Fibroblast of upper back skin (primary cell): ENCODE measurements at places on chromosomes 1 and 21.

GRCh38 chr1:190540366-190540765 is 62.7 kb upstream of the BRINP3 start:
- DNase-seq, result no peak

GRCh38 chr1:62384276-62385005 is 52.4 kb upstream of the USP1 start:
- DNase-seq, result peak; percentile 97

DNA sequence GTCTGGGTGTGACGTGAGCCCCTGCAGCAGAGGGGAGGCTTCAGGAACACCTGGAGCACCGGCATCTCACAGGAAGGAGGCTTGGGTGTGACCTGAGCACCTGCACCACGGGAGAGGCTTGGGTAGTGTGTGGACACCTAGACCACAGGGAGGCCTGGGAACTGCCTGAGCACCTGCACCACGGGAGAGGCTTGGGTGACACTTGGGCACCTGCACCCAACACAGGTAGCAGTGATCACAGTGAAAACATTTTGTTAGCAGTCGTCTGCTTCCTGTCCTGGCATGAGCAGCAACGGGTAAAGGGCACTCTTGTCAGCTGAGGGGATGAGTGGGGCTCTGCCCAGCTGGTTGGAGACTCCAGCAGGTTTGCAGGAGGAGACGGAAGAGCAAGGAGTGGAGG is 22.4 kb downstream of the LRRC3 start:
- DNase-seq, result no peak

- no peak for DNase-seq
These were observed 16.2 kb upstream of the RGS2 start for GRCh38 chr1:192792628-192793027.

- no peak for DNase-seq
These were observed 406 bp downstream of the KIAA0040 start for GRCh38 chr1:175192111-175192629.

DNA sequence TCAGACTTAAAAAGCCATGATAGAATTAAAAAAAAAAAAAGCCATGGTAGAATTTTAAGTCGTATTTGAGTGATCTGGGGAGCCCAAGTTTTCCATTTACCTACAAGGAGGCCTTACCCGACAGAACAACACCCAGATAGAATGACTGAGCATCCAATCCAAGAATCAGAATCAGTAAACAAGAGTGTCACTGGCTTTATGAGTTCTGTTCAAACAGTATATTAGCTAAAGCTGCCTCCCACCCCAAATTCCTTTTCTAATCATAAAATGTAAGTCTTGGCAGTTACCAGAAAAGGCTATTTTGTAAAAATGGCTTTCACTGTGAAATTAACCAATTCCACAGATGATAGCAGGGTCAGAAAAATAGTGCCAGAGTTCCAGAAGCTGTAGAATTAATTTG is 1.2 kb downstream of the GTF2B start:
- DNase-seq, result no peak

GRCh38 chr1:116003823-116004222 is 27.5 kb downstream of the SLC22A15 start:
- DNase-seq, result no peak

DNA sequence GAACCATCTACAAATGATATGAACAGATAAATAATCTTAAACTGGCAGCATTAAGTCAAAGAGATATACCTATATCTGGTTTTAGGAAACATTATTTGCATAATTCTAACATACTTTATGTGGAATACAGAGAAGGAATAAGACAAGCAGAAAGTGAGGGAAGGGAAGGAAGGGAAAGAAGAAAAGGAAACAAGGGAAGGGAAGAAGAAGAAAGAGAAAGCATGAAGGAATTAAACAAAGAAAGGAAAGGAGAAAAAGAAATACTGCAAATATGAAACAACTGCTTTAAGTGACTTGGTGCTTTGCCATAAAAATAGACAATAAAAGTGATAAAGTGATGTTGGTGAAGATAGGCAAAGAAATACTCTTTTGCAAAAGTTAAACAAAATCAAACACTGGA is 20.1 kb downstream of the SCMH1 start:
- DNase-seq, result no peak

DNA sequence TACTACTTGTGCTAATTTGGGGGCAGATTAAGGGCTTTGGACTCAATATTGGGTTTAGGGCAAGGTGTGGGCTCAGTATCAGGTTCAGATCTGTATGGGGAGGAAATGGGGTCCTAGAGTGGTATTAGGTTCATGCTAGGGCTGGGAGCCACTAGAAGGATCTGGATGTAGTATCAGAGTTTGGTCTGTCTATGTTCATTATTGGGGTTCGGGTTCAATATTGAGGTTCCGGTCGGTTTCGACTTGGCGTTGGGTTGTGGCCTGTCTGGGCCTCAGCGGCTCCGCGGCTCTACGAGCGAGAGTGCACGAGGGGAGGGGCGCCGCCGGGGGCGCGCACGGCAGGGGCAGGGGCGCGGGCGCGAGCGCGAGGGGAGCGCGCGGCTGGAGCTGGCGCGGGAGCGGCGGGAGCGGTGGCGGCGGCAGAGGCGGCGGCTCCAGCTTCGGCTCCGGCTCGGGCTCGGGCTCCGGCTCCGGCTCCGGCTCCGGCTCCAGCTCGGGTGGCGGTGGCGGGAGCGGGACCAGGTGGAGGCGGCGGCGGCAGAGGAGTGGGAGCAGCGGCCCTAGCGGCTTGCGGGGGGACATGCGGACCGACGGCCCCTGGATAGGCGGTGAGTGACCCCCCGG is at the start of gene PTPRF:
Gene PTPRF, plus strand, starts transcription at position 401 of the 624 bp plus-strand sequence. CDS start 14,193 bp downstream, outside the sequence.
- peak; percentile 50 for DNase-seq

DNA sequence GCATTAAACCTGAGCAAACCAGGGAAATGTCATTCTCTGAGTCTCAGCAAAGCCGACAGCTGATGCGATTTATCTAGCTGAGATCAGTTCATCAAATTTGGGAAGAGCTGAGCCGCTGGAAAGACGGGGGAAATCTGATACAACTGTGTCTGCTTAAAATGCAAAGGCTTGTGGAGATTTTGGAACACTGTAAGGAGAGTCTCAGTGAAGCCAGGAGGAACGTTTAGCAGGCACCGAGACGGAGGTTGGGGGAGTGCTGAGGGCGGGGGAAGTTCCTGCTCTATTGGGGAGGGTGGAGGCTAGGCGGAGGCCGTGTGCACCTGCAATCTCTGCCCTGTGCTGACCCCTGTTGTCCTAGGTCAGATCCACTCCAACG is 143.2 kb upstream of the CSF3R start:
- DNase-seq, result no peak

DNA sequence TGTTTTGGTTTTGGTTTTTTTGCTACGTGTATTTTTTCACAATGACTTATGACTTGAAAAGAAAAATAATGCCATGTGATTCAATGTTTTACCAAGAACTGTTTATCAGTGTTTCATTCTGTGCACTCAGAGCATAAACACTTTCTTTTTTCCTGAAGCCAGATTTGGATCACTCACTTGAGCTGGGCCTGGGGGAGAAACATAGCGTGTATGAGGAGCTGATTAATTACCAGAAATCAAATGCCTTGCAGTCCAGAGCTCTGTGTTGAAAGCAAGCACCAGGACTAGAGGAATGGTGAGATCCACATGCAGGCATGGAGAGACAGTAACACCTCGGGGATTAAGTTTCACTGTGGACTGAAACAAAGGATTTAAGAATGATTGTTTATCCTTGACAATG is 642.1 kb upstream of the ADGRL2 start:
- DNase-seq, result peak; percentile 72

DNA sequence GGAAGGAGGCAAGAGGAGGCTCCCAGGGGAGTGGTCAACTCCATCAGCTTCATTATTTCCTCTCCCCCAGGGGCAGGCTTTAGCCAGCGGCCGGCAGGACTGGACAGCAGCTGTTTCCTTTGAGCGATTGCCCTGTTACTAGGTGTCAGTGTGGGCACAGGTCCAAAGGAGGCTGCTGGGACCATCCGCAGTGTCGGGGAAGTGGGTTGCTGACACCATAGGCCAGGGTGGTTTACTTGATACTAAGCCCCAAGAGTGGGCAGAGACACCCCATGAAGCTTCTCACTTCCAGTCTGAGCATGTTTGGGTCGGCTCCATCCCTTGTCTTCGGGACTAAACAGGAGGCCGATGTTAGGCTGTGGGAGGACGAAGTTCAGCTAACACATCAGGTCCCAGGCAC is 63.6 kb downstream of the KAZN start:
- no peak for DNase-seq

- no peak for DNase-seq
These were observed 11.5 kb upstream of the IFI16 start for GRCh38 chr1:158998037-158998780.

GRCh38 chr1:88678405-88678804 is 5.7 kb upstream of the PKN2 start:
- no peak for DNase-seq

DNA sequence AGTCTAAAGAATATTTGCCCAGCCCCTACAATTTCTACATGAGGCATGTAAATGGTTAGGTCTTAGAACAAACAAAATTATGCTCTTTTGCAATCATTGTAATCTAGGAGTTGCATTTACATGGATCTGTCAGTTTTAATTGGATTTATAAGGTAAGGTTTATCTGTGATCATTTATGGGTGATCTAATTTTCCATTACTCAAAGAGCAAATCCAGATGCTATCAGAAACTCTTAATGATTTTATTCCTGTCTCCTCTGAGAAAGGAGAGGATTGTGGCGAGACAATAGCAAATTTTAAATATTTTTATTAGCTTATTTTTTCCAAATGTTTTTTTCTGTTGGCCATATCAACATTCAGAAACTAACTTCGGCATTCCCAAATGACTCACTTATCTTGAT is 14.2 kb upstream of the NEGR1 start:
- DNase-seq, result no peak

GRCh38 chr1:90836345-90836679 is 119.2 kb upstream of the BARHL2 start:
- DNase-seq, result no peak

DNA sequence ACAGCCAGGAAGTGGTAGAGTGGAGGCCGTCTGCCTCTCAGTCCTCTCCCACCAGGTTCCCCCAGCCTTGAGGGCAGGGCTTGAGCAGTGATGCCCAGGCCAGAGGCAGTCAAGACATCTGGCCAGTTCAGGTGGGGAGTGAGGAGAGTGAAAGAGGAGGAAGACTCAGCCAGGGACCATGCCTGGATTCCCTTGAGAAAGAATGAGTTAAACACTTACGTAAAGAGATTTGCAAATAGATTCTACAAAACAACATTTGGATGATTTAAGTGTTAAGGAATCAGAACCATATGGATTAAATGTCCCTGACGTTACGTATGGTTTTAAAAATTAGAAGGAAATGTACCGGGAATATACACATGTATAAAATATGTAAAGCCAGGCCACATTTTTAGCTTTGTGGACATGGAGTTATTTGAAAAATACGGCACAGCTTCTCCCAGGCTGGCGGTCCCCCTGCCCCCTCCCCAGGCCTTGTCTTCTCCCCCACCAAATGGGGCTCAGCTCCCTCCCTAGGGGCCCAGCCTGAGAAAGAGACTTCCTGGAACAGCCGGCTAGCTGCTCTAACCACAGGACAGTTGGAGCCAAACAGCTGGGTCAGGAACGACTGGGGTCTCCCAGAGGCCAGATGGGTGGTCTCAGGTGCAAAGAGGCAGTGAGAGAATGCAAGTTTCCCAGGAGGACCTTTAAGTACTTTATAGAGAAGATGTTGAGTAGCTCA is 188.3 kb upstream of the EDN2 start:
- DNase-seq, result peak; percentile 99

DNA sequence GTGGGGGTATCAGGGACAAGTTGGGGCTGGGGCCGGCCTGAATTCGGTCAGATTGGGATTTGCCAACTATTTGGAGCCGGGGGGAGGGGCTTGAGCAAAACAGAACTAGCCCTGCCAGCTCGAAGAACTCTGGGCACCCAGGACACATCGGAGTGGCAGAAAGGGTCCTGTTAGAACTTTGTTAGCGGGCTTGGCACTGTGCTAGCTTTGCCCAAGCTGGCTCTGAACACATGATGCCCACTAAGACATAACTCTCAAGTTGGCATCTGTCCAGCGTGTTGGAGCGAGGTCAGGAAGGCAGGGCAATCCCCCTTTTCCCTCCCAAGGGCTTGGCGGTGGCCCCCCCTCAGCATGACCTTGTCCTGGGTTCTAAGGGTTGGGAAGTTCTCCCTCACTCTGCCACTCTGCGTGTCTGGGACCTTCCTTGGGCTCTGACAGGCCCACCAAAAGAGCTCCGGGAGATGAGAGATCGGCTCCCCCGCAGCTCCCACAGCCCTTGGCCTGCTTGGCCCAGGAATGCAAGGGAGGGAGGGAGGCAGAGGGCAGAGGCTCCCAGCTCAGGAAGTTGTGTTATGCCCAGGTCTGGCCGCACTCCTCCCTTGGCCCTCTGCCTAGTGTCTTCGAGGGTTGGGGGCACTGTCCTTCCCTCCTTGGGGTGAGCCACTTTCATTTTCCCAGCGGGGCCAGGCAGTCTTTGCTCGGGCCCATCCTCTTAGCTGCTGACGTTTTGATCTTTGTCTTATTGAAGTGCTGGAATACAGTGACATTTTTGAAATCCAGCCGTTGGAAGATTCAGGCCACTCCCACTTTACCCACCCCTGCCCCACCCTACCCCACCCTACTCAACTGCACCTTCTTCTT is 1.2 kb downstream of the LMNA start:
- DNase-seq, result peak; percentile 45

- DNase-seq, result no peak
These were observed 47.4 kb upstream of the RAB4A start for GRCh38 chr1:229223498-229223897.

- DNase-seq, result peak; percentile 41
These were observed 590.5 kb upstream of the ADAMTS5 start for GRCh38 chr21:27557356-27557755.

GRCh38 chr1:234913278-234913649 is 215.4 kb downstream of the TOMM20 start:
- no peak for DNase-seq

DNA sequence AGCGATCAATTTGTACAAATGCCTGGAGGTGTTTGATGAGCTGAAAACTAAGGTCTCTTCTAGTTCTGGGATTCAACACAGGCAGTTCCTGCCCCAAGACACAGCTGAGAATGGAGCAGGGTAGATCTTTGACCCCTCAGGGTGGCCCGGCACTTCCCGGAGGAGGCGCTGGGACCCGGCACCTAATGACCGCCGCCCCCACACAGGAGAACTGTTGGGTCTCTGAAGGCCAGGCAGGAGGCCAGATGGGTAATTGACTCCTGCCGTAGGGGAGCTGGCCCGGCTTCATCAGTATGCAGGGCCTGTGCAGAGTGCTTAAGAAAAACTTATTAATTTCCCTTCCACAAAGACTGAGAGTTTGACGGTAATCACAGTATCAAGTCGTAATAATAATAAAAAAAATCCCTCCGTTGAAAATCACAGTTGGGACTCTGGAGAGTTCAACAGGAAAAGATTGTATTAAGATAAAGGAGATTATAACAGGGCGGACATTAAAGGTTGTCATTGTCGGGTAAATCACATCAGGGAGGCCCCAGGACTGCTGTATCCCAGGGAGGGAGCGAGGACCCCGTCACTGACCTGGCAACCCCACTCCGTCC is 51.7 kb downstream of the UBIAD1 start:
- no peak for DNase-seq

GRCh38 chr1:153210206-153210605 is 7.0 kb downstream of the LELP1 start:
- no peak for DNase-seq

- no peak for DNase-seq
These were observed 9.4 kb downstream of the PHACTR4 start for GRCh38 chr1:28378906-28379305.
